Suppressor macrophage treated with lipopolysaccharide for 4 hours (primary cell): ENCODE measurements at places on chromosomes 4 and X.

DNA sequence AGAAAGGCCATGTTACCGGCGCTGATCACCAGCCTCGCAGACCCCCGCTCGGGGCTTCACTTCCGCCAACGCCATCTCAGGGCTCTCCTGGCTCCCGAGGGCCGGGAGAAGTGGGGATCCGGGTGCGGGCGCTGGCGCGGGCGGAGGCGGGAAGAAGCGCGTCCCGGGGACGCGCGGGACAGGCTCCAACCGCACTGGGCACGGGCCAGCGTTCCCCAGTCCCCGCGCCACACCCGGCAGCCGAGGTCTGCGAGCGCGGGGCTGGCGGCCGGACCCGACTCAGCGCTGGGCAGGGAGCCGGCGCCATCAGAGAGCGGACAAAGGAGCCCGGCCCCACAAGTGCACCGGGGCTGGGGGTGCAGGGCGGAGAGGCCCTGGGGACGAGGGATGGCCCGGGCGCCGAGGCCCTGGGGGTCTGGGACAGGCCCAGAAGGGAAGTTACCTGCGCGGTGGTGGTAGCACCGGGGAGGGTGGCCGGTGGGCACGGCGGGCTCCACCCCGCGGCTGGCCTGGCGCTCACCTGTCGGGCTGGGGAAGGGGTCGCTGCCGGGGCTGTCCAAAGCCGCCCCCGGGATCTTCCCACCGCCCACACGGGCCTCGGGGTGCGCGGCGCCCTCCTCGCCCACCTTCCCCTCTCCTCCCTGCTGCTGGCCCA lies 449 bp downstream of the CTPS2 start:
- DNase-seq, result no peak

GRCh38 chrX:70508296-70508911 lies 63.8 kb downstream of the DLG3 start:
- DNase-seq, result no peak

DNA sequence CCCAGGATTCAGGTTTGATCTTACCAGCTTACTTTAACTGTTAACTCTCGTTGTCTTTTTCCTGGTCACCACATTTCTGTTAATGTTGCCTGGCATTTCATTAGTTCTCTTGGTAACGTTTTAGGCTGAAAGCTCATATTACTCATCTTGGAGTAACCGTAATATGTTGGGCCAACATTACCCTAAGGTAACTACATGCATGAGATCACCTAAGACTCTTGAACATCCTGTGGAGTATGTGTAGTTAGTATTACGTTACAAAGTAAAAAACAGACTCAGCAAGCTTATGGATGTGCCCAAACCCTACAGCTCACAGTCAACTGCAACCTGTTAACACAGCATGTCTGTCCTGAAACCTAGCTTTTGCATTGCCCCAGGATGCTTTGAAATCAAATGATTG lies 203.3 kb upstream of the HS3ST1 start:
- DNase-seq, result no peak

DNA sequence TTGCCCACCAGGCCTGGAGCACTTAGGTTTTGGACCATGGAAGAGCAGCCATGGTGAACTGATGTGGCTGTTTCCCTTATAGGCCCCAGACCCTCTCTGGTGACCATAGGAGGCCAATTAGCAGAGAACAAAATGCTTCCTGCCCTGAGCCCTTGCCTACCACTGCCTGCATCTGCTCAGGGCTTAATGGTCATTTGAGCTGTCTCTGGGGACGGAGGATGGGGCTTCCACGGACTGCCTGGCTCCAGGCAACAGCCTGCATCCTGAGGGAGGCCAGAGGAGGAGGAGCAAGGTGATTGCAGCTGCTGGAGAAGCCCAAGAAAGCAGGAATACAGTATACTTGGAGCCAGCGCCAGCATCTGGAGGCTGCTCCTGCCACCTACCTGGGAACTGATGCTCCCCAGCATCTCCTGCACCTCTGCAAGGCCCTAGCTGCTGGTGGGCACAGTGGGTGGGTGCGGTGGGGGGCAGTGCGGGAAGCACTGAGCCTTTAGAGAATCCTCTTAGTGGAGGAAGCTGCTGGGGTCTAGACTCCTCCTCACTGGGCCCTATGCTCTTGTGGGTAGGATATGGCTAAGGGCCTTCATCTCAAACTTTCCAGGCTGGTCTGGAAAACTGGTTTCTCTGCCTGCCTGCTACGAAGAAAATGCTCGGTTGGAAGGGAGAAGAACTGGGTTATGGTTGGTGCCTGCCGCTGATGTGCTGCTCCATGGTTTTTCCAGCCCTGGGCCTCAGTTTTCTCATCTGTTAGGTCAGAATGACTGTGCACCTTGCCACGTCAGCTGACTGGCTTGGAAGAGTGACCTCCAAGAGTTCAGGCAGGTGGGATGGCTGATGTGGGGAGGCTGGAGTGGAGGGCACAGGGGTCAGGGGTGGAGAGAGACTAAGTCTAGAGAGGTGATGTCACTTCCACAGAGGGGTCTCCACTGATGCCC lies 158.8 kb upstream of the PJA1 start:
- no peak for DNase-seq

DNA sequence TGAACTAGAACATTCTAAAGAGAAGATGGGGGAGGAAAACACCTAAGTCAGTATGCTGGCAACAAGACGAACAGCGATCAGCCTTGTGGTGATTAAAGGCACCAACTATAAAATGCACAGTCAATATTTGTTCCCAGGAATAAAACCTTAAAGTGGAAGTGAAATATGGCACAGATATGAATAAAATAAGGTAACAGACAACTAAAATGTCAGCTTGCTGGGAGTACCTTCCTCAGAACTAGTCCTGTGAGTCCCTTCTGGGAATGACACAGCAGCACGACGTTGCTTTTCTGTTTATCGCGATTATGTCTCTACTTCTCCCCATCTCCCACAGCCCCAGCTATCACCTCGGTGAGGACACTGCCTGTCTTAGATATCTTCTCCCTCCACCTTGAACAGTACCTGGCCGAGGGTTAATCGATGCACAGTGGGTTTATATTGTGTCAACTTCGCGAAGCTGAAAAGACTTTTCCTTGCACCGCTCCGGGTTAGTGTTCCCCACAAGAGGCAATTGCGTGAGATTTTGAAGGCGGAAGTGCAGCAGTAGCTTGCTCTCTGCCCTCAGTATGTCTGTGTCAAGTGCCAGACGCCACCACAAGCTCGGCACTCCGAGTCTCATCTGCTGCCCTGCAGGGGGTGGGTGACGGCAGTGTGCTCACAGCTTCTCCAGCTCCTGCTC lies 17.4 kb downstream of the MTNR1A start:
- DNase-seq, result no peak

GRCh38 chr4:182653596-182653995 lies 263.6 kb downstream of the DCTD start:
- DNase-seq, result no peak

DNA sequence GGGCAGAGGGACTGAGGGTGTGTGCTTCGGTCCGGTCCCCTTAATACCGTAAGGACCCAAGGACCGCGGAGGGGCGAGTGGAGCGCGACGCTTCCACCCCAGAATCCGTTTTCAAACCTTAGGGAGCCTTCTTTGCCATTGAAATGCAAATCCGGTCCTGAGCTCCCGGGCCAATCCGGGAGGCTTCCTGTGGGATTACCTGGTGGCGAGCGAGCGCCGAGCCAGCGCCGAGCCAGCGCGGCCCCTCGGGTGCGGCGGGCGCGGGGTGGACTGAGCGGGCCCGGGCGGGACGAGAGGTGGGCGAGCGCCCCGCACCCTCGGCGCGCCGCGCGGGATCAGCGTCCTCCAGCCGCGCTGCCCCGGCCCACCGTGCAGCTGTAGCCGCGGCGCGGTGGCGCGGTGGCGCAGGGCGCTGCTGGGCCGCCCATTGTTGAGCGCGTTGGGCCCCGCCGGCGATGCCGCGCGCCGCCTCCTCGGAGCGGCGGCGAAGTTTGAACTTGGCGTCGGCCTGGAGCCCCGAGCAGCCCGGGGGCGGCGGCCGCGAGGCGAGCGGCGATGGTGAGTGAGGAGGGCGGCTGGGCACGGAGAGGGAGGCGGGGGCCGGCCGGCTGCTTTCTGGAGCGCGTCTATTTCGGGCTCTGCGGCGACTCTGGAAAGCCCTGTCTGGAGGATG lies 208.7 kb downstream of the SOWAHB start:
- no peak for DNase-seq

GRCh38 chr4:15601862-15602261 lies 53.3 kb downstream of the FBXL5 start:
- DNase-seq, result no peak

DNA sequence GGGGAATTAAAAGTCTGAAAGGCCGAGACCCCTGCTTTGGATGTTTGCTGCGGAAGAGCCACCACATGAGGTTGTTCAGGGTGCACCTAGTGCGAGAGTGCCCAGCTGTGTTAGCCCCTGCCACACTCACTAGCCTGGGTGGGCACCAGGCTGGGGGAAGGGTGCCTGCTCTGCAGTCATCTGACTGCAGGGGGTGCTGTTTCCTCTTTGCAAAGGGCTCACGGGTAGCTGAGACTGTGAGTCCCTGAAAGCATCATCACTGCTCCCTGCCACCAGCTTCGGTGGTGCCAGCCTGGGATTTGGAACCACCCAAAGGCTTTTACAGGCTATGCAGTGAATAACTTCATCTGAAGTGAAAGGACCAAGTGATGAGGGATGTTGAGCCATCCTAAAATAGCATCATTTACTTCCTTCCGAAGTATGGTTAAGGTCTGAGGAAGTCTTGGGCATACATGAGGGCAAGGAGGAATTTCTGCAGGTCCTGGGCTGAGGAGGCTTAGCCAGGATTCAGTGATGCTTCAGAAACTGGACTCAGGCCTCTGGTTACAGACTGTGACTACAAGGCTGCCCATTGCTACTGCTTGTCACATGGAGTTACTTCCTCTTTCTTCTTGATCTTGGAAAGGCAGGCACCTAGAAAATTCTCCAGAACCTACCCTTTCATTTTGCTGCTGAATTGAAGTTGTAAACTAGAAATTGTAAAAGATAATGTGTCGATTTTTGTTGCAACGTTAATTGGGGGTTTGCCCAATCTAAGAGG lies 293.2 kb upstream of the PRPS2 start:
- DNase-seq, result peak; percentile 2

- DNase-seq, result no peak
These were observed 12.0 kb downstream of the CYP4V2 start for GRCh38 chr4:186203406-186203805.

GRCh38 chrX:53047228-53047627 lies 1.4 kb upstream of the GPR173 start:
- no peak for DNase-seq

DNA sequence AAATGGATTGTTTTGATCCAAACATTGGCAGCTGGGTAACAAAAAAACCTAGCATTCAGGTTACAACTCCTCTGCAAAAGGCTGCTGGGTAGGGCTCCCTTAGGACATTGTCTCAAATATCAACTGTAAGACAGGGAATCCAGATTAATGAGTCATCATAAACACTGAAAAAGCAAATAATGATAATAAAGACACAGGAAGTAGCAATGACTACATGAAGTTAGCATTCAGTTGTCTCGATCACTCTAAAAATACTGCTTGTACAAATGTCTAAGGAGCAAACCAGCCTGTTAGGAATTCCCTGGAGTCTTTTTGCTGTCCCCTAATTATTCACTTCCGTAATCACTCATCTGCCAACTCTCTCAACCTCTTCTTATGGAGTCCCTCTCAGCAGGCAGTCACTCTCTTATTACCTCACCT lies 259.2 kb downstream of the GPC3 start:
- DNase-seq, result no peak

- DNase-seq, result no peak
These were observed 12.7 kb upstream of the THOC2 start for GRCh38 chrX:123745511-123745910.

- no peak for DNase-seq
These were observed 439 bp downstream of the SEC31A start for GRCh38 chr4:82890528-82890900.

DNA sequence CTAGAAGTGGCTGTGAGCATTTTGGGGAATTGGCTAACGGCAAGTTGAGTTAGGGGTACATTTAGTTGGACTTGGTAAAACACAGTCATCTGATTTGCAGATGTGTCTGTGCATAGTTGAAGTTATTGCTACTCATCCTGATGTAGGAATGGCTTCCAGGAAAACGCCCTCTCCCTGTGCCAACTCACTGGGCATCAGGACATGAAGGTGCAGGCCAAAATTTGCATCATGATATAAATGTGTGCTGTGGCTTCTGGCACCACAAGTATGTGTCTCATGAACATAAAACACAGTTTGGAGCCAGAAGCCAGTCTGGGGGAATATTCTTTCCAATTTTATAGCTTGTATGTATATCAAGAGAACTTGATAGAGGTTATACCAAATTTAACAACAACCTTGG lies 54.2 kb upstream of the CBR4 start:
- DNase-seq, result no peak

DNA sequence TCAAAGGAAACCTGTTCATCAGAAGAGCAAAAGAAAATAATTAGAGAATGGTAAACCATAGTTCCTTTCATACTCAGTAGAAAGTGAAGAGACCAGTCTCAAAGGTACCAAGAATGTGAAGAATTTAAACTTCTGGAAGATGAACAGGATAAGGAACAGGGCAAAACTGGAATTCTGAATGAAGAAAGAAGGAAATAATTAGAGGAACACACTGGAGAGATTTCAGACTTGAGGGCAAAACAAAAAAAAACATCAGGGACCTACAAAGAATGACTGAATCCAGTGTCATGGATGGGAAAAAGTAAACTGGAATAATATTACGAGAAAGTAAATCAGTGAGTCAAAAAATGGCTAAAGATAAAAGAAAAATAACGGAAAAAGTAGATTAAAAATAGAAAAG lies 245.6 kb upstream of the NEIL3 start:
- no peak for DNase-seq

DNA sequence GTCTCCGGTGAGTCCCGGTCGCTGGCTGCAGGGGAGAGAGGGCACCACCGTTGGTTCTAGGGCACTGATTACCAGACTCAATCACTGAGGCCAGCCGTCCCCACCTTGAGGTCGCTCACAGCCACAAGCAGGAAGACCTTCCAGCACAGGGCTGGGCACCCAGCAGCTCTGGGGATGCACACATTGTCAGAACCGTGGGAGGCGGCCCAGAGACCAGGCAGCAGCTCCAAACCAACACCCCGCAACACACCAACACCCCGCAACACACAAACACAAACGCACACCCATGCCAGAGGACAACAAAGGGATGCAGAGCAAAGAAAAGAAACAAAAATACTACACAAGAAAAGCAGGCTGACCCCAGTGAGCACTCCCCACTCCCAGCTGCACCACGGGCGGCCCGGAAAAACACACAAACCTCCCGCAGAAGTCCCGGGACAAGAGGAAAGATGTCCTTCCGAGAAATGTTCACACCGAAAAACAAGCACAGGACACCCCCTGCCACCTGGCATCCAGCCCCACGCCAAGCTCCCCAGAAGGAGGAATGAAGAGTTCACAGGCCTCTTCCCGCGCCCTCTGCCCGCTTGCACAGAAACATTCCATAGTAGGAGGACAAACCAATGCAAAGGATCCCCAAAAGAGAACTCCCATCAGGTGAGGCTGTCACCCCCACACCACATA lies 3.2 kb downstream of the HMX1 start:
- no peak for DNase-seq

- DNase-seq, result no peak
These were observed 355.4 kb upstream of the CPEB2 start for GRCh38 chr4:14646831-14647230.

DNA sequence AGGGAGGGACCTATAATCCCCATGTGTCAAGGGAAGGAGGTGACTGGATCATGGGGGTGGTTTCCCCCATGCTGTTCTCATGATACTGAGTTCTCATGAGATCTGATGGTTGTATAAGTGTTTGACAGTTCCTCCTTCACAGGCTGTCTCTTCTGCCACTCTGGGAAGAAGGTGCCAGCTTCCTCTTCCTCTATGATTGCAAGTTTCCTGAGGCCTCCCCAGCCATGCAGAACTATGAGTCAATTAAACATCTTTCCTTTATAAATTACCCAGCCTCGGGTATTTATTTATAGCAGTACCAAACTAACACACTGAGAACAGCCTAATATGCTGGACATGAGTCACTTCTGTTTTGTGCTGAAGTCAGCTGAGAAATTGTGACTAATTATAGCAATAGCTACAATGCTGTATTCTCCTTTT lies 656.9 kb upstream of the CPEB2 start:
- DNase-seq, result peak; percentile 70
